ENCODE measurements at places on chromosomes 7 and 10.

GRCh38 chr7:107613439-107613838 is 33.4 kb downstream of the BCAP29 start:
- DNase-seq, result no peak

DNA sequence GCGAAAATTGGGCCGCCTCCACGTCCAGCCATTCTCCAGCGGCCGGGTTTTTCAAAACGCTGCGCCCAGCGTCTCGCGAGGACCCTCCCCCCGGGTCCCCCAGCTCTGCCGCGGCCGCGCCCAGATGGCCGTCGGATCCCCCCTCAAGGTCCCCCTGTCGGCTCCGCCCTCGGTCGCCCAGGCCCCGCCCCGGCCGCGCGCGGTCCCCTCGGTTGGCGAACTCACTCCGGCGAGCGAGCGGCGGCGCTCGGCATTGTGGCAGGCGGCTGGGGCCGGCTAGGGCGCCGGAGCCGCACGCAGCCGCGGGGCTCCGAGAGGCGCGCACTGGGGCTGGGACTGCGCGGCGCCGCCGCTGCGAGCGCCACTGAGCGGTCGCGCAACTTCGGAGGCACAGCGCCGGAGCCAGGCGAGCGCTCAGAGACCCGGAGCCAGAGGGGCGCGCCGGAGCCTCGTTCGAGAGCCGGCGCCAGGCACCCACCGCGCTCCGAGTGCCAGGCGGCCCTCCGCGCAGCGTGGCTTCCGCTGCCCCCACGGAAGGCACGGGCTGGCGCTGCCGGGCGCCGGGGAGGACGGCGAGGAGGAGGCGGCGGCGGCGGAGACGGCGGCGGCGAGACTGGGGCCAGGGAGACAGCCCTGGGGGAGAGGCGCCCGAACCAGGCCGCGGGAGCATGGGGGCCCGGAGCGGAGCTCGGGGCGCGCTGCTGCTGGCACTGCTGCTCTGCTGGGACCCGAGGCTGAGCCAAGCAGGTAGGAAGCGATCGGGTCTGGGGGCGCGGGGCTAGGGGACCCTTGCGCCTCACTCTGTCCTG is at the start of gene UNC5B:
TSS of gene UNC5B (plus strand) at position 253 of the 809 bp plus-strand sequence. CDS start at position 669, 416 bp downstream.
- peak; percentile 79 for DNase-seq

GRCh38 chr7:158749396-158749795 is 44.8 kb upstream of the NCAPG2 start:
- DNase-seq, result no peak

GRCh38 chr10:48463318-48464003 is 141.4 kb downstream of the ARHGAP22 start:
- DNase-seq, result no peak
